ENCODE measurements at places on chromosomes 6 and 20.

- peak; percentile 62 for DNase-seq
Measured at GRCh38 chr20:32497589-32498224, 87.4 kb downstream of the NOL4L start.

GRCh38 chr20:14561741-14562221 lies 224.4 kb upstream of the FLRT3 start:
- peak; percentile 37 for DNase-seq

DNA sequence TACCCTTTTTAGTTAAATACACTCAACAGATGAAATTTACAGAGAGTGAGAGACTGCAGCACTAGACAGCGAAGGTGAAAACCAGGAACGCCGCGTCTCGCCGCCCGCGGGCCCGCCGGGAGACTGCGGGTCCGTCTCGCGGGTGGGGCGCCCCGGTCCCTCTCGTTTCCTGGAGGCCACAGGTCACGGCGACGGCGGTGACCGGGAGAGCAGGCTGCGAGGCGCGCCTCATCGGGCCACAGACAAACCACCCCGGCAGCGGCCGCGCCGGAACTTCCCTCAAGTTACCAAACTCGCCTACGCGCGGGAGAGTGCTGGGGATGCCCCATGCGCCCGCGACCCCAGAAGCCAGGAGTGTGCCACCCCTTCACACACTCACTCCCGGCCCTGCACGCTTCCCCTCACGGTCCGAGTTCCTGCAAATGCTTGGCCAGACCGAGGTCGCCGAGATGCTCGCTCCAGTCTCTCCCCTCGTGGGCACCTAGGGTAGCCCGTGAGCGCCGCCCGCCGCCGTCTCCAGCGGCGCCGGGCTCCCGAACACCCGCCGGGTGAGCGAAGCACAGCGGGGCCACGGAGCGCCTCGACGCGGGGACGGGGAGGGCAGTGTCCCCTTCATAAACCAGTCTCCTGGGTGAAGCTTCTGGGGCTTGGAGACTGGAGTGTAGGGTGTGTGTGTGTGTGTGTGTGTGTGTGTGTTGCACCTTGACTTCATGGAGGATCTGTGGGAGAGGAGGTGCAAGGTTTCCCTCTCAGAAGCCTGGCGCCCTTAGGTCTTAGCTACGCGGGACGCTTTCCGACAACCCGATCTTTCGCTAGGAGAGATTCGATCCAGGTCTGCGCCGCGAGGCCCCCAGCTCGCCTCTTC lies 1.4 kb downstream of the BACH2 start:
- peak; percentile 31 for DNase-seq

DNA sequence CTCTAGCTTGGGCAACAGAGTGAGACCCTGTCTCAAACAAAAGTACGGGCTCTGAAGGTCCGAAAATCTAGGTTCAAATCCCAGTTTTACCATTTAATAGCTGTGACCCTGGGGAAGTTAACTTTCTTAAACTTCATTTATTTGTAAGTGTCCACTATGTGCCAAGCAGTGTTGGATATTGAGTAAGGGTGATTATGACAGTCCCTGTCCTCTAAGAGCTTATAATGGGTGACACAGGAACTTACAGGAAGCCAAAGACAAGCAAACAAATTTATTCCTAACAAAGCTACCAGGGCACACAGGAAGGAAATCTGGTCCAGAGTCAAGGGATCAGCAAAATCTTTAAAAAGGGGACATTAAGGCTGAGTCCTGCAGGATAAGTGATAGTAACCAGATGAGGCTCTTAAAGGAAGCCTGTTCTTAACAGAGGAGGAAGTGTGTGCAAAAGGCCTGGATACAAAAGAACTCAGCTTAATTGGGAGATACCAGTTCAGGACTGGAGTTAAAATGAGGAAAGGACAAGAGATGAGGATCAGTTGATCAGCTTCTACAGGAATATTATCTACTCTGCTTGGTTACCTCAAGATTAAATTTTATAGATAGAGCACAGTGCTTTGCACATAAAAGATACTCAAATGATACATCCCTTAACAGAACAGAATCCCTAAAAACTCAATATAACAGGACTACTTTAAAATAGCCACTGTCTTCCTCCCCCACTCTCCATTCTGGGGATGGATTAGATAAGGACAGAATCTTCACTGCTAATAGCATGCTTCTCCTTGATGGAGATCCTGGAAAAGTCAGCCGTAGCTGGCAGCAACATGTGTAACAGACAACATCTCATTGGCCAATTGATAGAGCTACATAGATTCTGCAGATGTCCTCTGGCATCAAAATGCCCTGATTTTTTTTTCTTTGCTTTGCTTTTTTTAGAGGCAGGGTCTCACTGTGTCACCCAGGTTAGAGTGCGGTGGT lies 6.1 kb downstream of the SNX3 start:
- DNase-seq = no peak

DNA sequence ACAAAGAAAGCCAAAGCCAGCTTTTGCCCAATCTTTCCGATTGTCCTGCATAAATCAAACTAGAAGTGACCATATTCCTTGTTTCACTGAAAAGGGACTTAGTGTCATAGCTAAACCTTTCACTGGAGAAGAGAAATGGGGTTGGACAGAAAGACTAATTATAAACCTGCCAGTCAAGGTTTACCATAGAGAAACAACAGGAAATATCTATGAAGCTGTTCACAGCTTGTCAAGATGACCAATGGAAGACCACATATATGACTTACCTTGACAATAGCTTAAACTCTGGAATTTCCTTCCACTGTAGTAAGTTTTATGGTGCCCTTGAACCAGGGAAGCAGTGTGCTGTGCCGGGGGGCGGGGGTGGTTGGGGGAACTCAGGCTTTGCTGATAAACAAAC lies 107.7 kb upstream of the PHACTR1 start:
- DNase-seq = no peak

DNA sequence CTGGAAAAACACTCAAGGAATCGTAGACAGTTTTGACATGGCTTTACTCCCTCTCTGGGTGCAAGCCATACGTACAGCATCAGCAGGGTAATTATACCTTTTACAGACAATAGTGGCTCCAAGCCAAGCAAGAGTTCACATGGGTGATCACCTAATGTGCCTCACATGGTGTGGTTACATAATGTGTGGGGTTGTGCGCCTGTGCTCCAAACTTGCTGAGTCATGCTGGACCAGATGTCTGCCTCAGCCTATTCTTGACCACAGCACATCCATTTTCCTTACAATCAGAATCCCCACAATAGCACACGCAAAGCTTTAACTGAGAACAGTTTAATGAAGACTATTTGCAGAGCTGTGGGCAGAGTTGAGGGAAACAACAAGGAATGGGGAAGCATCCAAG lies 74.5 kb downstream of the ALDH8A1 start:
- DNase-seq = peak; percentile 52

DNA sequence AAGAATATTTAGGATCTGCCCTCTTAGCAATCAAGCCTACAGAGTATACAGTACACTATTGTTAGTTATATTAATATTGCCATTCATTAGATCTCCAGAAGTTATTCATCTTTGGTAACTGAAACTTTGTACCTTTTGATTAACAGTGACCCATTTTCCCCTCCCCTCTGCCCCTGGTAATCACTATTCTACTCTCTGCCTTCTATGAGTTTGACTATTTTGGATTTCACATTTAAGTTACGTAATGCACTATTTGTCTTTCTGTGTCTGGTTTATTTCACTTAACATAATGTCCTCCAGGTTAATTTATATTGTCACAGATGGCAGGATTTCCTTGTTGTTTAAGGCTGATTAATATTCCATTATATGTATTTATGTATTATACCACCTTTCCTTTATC lies 86.0 kb upstream of the TINAG start:
- DNase-seq = no peak

DNA sequence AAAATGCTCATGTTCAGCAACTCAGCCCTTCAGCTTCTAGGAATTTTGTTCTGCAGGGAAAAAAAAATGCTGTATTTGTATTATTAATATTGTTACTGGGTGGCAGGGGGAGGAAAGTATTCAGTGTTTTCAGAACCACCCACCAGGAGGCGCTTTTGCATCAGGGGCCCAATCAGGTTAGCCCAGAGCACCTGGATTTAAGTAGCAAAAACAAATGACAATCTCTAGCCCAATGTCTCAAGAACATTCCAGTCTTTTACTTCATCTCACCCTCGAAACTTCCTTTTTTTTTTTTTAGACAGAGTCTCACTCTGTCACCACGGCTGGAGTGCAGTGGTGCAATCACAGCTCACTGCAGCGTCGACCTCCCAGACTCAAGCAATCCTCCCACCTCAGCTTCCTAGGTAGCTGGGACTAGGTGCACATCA lies 635 bp upstream of the C20orf203 start:
- DNase-seq = peak; percentile 75

DNA sequence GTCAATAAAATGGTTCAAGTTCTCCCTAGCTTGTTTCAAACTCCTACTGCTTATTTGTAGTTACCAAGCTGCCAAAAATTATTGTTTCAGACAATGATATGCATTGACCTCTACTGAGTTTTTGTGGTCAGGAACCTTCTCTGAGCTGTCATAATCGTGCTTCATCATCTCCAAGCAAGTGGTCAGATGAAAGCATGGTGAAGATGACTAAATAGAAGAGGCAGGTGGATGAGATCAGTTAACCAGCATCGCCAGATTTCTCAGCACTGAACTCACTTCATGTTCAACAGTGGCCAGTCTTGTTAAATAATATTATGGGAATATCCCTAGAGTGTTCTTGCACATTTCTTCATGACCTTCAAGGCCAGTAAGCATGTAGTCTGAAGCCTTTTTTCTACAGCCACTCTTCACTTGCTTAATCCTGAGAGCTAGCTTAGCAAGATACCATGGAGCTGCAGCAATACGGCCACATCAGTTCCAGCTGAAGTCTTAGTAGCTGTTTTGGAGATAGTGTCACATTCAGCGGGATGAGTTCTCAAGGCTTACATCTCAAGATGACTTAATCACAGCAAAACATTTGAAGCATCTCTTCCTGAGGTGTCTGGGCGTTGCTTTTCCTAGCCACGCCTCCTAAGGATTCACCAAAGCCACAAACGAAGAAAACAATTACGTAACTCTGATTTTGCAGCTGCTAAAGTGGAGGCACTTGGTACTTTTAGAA lies 101.6 kb upstream of the TMEM30A start:
- no peak for DNase-seq

- no peak for DNase-seq
Measured at GRCh38 chr6:89200706-89201215, 16.4 kb downstream of the GABRR1 start.

GRCh38 chr20:10376270-10377075 lies 57.5 kb downstream of the MKKS start:
- no peak for DNase-seq

GRCh38 chr6:6826095-6826901 lies 237.8 kb downstream of the LY86 start:
- no peak for DNase-seq

- DNase-seq = no peak
Measured at GRCh38 chr20:13338999-13339411, 117.9 kb downstream of the ISM1 start.

DNA sequence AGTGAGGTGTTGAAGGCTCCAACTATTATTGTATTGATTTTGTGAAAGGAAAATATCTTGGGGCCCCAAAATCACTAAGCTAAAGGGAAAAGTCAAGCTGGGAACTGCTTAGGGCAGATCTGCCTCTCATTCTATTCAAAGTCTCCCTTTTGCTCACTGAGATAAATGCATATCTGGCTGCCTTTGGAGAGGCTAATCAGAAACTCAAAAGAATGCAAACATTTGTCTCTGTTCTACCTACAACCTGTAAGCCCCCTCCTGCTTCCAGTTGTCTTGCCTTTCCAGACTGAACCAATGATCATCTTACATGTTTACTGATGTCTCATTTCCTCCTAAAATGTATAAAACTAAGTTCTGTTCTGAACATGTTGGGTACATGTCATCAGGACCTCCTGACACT lies 125.9 kb downstream of the HTR1B start:
- DNase-seq = no peak

GRCh38 chr6:130611366-130611765 lies 215.8 kb upstream of the SMLR1 start:
- DNase-seq = no peak

- no peak for DNase-seq
Measured at GRCh38 chr6:154672086-154672485, 61.1 kb upstream of the SCAF8 start.

- peak; percentile 60 for DNase-seq
Measured at GRCh38 chr6:139231206-139231605, 60.6 kb downstream of the TXLNB start.

DNA sequence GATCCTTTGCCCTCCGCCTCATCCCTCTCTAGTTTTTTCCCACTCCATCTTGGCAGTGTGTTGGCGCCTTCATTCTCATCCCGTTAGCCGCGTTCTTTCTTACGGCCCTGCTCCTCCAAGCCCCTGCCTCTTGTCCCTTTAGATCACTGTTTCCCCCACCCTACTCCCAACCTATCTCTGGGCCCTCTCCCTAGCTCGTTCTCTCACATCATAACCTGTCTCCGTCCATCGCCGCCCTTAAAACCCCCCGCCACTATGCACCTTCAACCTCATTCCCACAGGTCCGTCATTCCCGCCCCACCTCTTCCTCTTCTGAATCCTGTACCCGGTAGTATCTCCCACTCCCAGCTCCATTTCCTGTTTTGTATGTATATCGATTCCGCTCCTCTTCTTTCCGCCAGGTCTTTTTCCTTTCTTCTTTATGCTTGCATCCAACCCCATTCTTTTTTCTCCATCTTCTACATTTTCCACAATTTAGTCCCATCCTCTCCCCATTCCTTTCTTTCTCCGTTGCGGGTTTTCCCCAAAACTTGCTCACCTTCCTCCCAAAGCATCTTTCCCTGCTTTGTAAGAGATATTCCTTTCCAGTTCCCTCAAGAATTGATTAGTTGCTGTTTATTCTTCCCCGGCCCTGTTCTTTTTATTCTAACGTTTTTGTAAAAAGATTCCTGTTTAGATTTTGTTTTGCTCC lies 671 bp downstream of the EFHC1 start:
- peak; percentile 93 for DNase-seq

GRCh38 chr6:24994812-24995211 lies 59.1 kb upstream of the RIPOR2 start:
- DNase-seq = no peak

GRCh38 chr6:7749478-7749877 lies 23.6 kb downstream of the BMP6 start:
- DNase-seq = no peak

DNA sequence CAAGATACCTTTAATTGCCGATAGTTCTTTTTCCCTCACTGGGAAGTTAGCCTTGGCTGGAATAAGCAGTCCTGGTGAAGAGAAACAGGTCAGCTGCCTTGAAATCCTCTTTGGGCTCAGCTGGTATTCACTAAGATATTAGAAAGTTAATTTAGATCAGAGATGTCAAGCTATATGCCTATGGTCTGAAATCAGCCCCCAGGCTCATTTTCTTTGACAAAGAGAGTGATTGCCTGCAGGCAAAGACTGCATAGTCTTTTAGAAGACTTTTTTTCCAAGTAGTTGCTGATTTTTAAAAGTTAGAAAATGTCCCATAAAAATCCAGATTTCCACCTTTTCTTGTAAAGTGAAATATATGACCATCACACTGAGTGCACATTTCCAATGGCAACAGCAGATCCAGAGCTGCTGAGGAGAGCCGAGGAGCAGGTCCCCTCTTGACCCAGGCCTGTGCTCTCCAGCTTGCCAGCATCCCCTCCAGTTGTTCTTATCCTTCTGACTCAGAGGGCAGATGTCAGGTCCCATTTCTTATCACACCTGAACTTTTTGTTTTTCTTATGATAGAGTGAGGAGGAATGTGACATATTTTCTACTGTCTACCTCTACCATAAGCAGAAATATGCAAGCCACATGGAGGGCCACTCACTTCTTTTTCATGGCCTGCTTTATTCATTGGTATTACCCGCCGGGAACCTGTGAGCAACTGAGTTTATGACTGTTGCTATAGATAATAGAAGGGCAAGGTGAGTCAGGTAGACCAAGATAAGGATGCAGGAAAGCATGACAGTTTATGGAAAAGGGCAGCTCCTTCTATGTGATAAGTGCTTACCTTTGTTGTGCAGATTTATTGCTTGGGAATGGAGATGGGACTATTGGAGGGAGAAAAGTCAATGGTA lies 17.6 kb upstream of the L3MBTL3 start:
- no peak for DNase-seq

- DNase-seq = no peak
Measured at GRCh38 chr6:12656906-12657305, 59.7 kb upstream of the PHACTR1 start.

Measured in NCI-H69 (cell line).